Activated naive CD4-positive, alpha-beta T cell (primary cell): ENCODE measurements at places on chromosomes 2 and 18.

DNA sequence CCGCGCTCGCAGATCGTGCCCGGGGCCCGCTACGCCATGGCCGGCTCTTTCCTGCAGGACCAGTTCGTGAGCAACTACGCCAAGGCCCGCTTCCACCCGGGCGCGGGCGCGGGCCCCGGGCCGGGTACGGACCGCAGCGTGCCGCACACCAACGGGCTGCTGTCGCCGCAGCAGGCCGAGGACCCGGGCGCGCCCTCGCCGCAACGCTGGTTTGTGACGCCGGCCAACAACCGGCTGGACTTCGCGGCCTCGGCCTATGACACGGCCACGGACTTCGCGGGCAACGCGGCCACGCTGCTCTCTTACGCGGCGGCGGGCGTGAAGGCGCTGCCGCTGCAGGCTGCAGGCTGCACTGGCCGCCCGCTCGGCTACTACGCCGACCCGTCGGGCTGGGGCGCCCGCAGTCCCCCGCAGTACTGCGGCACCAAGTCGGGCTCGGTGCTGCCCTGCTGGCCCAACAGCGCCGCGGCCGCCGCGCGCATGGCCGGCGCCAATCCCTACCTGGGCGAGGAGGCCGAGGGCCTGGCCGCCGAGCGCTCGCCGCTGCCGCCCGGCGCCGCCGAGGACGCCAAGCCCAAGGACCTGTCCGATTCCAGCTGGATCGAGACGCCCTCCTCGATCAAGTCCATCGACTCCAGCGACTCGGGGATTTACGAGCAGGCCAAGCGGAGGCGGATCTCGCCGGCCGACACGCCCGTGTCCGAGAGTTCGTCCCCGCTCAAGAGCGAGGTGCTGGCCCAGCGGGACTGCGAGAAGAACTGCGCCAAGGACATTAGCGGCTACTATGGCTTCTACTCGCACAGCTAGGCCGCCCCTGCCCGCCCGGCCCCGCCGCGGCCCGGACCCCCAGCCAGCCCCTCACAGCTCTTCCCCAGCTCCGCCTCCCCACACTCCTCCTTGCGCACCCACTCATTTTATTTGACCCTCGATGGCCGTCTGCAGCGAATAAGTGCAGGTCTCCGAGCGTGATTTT is 7.6 kb downstream of the TBR1 start:
- DNase-seq, result no peak

- DNase-seq, result no peak
Measured at GRCh38 chr2:84906108-84906899, 848 bp downstream of the TMSB10 start.

DNA sequence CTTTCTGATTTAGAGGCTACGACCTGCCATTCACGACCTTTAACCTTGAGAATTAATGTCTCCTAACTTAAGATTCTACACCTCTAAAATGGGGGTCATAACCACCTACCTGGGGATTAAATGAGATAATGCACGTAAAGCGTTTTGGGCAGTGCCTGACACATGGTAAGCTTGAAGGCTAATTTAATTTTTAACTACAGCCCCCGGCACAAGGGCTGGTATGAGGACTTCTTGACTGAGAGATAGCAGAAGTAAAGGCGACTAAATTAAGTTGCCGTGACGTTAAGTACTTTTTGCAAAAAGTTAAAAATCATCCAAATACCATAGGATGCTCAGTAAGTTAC is 549 bp downstream of the MRPL35 start:
- DNase-seq, result no peak

DNA sequence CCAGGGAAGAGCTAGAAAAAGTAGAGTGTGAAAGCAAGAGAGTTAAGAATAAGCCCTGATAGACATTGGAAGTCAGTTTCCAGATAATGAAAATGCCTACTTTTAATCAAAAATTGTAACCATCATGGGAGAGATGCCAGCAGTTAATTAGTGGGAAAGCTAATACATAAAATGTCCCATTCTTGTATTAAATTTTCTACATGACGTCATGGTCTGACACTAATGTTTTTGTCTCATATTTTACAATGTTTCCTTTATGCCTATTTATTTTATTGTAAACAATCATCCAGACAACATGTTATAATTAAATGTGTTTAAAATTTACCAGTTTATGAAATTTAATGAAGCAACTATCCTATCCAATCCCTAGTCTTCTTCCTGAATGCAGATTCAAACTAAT is 26.3 kb upstream of the CCDC178 start:
- DNase-seq, result no peak

- no peak for DNase-seq
Measured at GRCh38 chr18:62325806-62326645, 916 bp downstream of the TNFRSF11A start.

GRCh38 chr2:98576666-98577312 is 31.5 kb downstream of the COA5 start:
- no peak for DNase-seq

GRCh38 chr2:25684577-25685473 is 11.4 kb upstream of the DTNB start:
- no peak for DNase-seq

GRCh38 chr2:21740484-21740883 is 616.7 kb downstream of the TDRD15 start:
- no peak for DNase-seq

- DNase-seq, result no peak
Measured at GRCh38 chr18:48889115-48889941, 61.4 kb downstream of the SMAD7 start.

GRCh38 chr2:235576337-235576910 is 82.6 kb downstream of the AGAP1 start:
- DNase-seq, result no peak

GRCh38 chr2:106596844-106597243 is 109.7 kb downstream of the CD8B2 start:
- no peak for DNase-seq

- DNase-seq, result no peak
Measured at GRCh38 chr2:191710411-191710900, 32.5 kb downstream of the NABP1 start.

GRCh38 chr2:52916981-52917380 is 850.6 kb upstream of the CHAC2 start:
- DNase-seq, result no peak

DNA sequence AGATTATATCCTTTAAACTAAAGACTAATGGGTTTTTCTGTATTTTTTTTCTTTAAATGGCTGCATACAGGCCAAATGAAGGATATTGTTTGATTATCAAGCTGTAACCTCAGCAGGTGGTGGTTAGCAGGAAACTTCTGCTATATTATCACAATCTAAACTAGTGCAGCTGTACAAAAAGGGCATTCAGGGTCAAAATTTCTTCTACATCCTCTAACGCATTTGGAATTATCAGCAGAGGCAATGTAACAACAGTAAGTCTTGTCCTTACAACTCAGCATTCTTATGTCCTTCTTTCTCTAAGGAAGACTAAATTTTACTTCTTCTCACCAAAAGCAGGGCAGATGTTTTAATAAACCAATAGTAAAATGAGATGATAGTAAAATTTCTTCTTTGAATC is 135.8 kb upstream of the FN1 start:
- no peak for DNase-seq

DNA sequence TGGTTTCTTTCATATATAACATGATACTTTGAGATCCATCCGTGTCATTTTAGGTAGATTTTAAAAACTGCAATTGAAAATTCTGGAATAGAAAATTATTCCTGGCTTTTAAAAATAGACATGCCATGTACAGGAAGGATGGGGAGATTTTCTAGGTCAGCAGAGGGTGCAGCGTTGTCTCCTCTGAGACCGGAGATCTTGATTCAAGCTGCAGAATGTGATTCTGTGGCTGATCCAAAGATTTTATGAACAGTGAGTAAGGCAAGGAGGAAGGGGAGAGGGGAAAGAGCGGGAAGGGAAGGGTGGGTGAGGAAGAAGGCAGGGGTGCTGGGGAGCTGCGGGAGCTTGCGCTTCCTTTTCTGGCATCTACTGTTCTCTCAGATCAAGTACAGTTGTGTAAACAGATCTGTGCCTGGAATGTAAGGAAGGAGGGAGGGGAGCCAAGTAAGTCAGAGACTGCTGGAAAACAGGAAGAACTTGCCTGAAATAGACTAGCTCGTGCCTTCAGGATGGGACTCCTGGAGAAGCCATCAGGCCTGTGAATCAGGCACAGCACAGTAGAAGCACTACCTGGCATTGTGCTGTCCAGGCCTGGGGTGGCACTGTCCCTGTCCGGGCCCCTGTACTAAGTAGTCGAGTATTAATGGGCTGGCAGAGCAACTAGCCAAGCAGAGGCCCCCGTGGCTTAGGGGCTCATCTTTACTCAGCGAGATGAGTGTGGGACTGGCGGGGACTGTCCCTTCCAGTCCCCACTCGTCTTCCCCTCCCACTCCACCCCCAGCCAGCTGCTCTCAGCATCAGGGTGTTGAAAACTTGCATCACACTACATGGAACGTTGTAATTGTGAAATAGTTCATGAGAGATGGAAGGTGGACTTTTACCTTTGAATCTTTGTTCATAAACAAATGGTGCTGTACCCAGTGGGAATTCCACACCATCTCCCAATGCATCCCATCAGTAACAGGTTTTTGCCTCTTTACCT is 163.5 kb downstream of the UXS1 start:
- no peak for DNase-seq

DNA sequence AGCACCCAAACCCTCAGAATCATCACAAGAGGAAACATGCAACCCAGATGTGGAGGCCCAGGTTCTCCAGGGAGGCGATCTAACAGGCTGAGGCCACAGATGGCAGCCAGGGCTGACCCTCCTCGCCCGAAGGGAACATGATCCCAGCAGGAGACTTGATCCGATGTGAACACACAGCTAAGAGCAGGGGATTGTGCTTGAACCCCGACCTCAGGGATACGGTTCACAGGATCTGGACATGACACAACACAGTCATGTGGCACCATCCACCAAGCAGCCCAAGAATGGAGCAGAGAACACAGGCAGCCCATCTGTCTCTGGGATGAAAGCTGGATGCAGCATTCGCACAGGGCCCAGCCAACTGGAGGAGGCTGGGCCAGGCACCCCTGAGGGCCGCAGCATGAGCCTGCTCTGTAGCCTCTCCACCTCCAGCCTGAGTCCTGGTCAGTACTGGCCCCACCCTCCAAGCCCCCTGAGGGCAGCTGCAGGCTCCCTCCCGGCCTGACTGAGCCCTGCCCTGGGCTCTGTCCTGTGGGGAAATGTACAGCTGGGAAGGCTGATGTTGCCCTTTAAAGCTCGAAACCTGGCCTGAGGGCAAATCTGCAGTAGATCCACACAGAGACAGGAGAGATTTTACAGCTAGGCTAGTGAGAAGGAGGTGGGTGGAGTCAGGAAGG is 39.0 kb downstream of the AQP12A start:
- no peak for DNase-seq

GRCh38 chr2:143473216-143473615 is 344.0 kb downstream of the ARHGAP15 start:
- DNase-seq, result no peak

GRCh38 chr2:173831312-173832229 is 133.6 kb downstream of the SP3 start:
- no peak for DNase-seq

GRCh38 chr2:59047373-59047995 is 806.4 kb upstream of the FANCL start:
- DNase-seq, result no peak

GRCh38 chr2:128473175-128474035 is 154.7 kb upstream of the HS6ST1 start:
- DNase-seq, result no peak

- DNase-seq, result no peak
Measured at GRCh38 chr18:55337908-55338521, 250.0 kb downstream of the TCF4 start.

DNA sequence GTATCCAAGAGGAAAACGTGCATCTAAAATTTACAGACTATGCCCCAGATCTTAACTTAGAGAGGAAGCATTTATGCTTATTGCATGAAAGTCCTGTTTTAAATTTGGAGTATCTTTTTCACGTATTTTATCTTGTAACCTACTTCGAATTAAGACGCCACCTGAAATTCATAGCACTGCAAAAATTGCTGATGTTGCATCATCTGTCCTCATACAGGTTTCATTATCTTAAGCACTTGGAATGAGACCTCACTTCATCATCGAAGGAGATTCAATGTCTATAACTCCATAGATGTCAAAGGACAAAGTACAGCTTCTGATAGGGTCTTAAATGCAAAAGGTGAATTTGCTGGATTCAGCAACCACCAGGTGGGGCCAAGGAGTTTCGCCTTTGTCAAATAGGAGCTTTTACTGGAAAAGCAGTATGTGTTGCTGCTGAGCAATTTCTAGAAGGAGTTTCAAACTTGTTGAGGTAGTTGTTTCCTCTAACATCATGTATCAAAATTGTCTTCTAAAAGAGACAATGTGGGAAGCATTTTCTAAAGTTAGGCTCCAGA is 106.4 kb upstream of the CCDC85A start:
- DNase-seq, result no peak

- peak; percentile 37 for DNase-seq
Measured at GRCh38 chr2:233566141-233566956, at the start of gene USP40. Gene USP40 (minus strand): TSS chr2:233566782. CDS start chr2:233565554, 1,228 bp downstream.

- no peak for DNase-seq
Measured at GRCh38 chr18:4101009-4101408, 354.1 kb downstream of the DLGAP1 start.

DNA sequence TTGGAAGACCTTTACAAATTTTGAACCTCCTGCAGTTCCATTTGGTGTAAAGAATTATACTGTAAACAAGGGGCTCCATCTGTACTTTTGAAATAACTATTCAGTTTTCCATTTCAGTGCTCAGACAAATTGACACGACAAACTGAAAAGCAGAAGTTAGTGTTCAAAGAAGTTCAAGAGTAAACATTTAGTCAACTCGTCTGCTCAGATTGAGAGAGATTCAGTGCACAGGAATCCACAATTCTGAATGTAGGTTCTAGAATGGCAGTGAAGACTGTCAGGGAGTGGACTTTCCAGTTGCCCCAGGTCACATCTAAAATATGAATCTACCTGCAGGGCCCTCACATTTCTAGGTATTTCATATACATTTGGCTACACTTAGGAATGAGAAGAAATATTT is 322.3 kb upstream of the TCF4 start:
- no peak for DNase-seq

DNA sequence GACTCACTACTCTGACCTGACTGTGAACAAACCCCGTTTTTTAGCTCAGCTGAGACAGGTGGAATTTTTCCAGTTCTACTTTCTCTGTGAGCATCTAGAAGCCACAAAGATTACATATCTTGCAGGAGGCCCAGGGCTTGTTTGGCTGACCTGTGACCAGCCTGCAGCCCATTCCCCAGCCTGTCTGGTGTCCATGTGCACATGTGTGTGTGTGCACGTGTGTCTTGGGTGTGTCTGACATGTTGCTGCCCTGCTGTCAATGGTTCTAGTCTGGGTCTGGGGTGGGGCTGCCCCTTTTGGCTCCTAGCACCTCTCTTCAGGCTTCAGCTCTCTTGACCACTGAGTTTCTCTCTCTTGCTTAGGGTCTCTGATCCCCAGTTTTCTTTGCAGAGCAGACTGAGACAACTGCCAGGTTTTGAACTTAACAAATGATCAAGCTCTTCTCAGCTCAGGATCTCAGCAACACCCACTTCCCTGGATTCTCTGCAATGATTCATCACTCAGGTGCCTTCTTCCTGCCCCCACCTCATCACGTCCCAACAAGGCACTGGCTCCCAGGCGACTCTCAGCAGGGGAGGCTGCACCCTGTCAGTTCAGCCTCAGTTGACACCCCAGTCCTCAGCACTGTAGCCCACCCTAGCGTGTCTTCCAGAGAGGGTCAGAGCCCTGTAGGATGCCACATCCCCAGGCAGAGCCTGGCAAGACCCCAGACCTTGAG is 130.3 kb downstream of the CELF4 start:
- DNase-seq, result no peak

- no peak for DNase-seq
Measured at GRCh38 chr2:25076749-25077148, 34.9 kb downstream of the EFR3B start.

- DNase-seq, result no peak
Measured at GRCh38 chr2:222709191-222709891, 37.9 kb downstream of the MOGAT1 start.

GRCh38 chr2:44389895-44390294 is 28.1 kb downstream of the CAMKMT start:
- no peak for DNase-seq
